ENCODE measurements at places on chromosomes 1 and 21.

DNA sequence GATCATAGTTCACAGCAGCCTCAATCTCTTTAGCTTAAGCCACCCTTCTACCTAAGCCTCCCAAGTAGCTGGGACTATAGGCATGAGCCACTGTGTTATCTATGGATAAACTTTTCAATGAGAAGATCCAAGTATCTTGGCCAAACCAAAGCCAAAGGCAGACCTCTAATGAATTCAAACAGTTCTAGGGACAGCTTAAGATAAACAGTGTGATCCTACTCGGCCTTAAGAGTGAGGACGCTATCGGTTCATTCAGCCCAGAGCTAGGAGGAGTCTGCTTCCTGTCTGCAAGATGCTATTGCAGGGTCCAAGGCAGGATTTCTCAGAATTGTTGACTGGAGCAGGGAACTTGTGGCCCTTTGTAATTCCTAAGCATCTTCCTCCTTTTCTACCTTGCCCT lies 368.7 kb downstream of the ST6GALNAC3 start:
- no peak for DNase-seq

DNA sequence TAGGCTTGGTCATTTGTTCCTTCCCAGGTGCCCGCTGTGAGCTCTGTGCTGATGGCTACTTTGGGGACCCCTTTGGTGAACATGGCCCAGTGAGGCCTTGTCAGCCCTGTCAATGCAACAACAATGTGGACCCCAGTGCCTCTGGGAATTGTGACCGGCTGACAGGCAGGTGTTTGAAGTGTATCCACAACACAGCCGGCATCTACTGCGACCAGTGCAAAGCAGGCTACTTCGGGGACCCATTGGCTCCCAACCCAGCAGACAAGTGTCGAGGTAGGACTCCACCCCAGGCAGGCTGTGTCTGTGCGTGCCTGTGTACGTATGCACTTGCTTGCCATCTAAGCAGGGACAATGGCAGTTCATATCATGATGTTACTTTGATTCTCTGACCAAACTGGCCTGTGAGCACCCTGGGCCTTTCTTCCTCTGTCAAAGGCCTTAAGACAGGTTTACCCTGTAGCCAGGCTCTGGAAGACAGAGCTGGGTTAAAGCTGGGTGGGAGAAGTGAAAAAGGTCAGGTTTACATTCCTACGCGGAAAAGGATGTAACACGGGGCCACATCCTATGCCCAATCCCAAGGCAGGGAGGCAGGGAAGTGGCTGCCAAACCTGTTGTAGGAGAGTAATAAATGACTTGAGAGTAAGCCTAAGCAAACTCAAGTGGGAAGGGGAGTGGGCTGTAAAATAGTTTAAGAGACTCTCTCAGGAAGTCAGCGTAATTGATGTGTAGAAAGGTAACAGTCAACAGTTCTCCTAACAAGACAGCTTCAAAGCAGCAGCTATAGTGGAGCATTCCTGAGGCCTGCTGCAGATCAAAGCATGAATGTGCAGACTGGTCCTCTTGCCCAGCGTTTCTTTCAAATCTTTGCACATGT lies 42.5 kb downstream of the LAMC2 start:
- DNase-seq: peak; percentile 64

DNA sequence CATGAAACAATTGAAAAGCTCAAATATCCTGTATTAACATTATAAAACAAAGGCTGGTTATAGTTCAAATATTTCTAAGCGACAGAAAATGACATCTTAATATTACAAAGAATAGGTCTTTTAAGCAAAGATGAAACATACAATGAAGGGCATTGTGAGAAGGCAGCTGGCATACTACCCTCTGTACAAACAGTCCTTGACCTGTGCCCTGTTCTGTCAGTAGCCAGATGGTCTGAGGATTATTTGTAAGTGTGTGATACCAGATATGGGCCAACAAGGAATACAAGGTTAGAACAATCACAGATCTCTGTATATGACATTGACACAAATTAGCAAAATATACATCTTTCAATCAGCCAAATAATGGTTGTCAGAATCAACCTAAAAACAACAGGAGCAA lies 1350.4 kb downstream of the AMY1C start:
- DNase-seq: no peak

GRCh38 chr1:217389895-217390294 lies 241.0 kb downstream of the GPATCH2 start:
- DNase-seq: no peak

DNA sequence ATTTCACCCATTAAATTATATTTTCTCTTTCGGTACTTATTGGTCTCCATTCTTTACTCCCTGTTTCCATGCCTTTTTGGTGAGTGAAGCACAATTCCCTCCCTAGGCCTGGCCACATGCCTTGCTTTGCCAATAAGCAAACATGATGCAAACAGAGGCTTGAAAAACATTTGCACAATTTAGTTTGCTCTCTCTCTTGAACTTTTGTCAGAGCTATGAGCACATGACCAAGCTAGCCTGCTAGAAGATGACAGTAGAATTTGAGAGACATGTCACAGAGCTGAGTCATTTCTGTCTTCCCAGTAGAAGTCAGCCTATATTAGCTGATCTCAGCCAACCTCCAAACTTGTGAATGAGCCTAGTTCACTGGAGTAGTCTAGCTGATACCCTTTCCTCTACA lies 24.6 kb downstream of the ANGPTL3 start:
- DNase-seq: no peak

DNA sequence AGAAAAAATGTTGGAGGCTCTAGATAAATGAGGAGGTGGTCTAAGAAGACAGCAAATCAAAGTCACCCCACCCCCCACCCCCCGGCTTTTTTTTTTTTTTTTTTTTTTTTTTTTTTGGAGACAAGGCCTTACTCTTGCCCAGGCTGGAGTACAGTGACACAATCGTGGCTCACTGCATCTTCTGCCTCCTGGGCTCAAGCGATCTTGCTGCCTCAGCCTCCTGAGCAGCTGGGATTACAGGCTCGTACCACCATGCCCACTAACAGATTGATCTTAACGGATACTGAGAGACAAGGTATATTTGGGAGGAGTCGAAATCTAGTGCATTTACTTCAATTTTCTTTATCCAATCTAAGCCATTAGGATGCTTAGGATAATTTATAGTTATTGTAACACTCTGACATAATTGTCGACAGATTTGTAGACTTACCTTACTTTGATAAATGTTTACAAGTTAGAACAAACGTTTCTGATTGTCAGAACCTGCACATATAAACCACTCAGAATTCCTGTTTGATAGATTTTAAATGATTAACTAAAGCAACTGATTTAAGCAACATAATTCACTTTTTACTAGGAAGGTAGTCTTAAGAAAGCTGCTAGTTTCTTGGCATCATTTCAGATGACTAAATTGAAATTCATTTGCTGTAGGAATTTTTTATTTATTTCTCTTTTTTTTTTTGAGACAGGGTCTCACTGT lies 33.7 kb upstream of the NBL1 start:
- no peak for DNase-seq

DNA sequence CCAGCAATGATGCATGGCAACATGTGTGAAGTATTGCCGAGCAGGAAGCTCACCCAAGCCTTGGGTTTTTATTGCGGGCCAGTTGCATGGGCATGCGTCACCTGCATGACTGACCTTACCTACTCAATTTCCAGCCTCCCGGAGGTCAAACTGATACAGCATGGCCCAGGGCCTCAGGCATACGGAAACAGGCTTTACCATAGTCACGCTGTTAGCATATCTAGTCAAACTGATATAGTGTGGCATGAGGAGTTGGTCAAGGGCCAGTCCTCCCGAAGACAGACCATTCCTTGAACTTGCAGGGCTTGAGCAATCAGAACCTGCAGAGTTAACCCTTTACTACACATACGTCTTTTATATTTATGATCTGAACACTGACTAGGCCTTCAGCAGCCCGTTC lies 6.4 kb upstream of the DUSP12 start:
- DNase-seq: no peak

DNA sequence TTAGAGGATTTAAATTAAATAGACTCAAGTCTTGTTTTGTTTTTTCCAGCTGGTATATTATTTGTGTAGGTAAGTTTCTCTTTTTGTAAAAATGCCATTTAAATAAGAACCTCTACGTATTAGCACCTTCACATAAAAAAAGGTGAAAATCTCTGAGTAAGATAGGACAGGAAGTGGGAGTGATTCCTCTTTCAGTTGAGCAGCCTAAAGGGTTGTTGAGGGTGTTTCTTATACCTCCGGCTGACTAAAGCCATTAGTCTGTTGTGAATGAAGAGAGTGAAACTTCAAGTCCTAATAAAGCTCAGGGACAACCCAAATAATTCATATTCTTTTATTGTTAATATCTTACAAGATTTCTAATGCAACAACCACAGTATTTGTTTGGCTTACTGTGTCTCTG lies 188.7 kb downstream of the CHRM3 start:
- DNase-seq: no peak

DNA sequence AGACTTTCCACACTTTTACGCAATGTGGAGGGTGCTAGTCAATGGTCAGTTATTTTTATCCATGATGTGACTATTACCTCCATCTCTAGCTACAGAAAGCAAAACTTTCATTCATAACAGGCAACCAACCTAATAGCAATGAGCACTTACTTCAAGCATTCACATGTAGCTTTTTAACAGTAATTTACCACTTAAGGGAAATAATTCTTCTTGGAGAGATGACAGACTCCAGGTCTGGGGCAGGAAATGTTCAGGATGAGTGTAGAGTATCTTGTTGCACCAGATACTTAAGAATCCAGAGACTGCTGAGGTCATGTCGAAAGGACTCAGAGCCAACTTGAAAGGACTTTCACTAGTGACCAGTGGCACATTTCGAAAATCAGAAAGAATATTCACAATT lies 347.6 kb downstream of the CHRM3 start:
- no peak for DNase-seq

GRCh38 chr1:58524353-58524945 lies 22.1 kb downstream of the OMA1 start:
- no peak for DNase-seq

GRCh38 chr1:10353693-10354092 lies 45.2 kb upstream of the PGD start:
- DNase-seq: no peak

- DNase-seq: no peak
Measured at GRCh38 chr1:69491416-69491815, 76.3 kb upstream of the LRRC7 start.

- no peak for DNase-seq
Measured at GRCh38 chr1:150018165-150018564, 7.6 kb upstream of the OTUD7B start.

DNA sequence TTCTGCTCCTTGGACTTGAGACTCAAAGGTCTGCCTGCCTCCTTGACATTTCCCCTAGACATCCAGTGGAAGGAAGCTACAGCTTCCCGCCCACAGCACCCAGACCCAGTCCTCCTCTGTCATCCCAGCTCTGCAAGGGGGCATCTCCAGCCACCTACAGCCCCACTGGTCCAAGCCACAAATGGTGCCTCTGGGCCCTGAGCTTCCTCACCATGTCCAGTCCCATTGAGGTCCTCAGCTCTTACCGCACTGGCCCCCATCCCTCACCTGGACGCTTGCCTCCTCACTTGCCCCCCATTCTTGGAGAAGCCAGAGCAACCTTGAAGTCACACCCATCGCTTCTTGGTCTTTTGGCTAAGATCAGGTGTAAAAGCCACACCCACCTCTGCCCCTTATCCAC lies 13.2 kb downstream of the PODN start:
- no peak for DNase-seq

DNA sequence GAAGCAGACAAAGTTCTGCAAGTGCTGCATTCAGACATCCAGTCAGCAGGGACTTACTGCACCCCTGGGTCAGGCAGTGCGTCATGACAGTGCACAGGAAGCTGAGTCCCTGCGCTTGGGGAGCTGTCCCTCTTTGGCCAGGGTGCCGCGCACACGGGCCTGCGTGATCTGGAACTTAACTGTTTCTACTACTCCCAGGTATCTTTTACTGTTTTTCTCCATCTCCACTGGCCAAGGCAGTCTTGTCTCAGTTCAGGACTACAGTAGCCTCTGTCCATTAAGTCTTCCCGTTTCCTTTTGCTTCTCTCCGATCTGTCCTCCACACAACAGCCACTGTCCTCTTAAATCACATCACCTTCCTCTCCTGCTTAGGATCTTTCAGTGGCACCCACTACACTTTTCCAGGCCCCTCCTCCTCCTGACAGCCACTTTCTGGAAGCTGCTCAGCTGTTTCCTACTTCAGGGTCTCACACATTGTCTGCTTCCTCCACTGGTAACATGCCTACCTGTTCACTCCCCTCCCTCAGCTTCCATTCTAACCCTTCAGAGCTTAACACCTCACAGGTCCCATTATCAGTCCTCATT lies 15.9 kb downstream of the ERRFI1 start:
- DNase-seq: no peak

GRCh38 chr1:229347528-229347927 lies 4.7 kb upstream of the CCSAP start:
- no peak for DNase-seq

- no peak for DNase-seq
Measured at GRCh38 chr1:202315576-202316168, 26.1 kb downstream of the UBE2T start.

DNA sequence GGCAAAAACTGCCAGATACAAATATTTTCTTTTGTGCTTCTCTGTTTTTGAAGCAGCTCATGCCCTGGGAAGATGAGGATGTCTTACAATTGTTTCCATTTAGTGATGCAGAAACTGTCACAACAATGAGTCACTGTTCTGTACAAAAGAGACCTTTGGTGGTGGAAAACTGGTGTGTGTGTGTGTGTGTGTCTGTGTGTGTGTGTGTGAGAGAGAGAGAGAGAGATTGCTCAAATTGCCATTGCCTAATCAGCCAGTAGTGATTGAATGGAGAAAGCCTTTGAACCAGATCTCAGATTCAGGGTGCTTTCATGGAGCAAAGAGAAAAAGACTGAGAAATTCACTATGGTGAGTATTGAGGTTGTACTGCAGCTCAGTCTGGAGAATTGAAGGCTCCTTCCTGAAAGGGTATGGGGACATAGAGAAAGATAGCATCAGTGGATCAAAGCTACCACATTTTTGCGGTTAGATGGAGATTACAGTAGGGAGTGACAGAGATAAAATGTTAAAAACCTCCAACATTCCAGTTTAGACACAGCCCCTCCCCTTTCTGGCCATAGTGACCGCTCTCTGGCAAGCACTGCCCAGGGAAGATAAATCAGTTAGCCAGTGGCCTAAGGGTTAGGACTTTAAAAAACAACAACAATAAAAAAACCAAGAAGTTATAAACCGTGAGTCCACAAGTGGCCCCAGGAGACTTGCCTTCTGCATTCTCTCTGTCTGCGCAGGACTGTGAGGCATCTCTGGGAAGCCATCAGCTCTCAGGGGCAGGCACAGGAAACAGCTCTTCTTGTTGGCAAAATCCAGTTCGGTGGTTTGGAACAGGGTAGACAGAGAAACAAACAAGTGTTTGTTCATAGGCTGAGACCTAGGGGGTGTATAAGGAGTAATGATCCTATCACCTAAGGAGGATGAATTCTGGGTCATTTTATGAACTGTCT lies 406.5 kb downstream of the DUSP10 start:
- DNase-seq: no peak

- DNase-seq: no peak
Measured at GRCh38 chr1:100767176-100767890, 47.8 kb downstream of the VCAM1 start.

Measured in vagina (tissue), 2 donors.